Glutamatergic neuron (in vitro differentiated cells): ENCODE measurements at places on chromosomes 2 and 18.

DNA sequence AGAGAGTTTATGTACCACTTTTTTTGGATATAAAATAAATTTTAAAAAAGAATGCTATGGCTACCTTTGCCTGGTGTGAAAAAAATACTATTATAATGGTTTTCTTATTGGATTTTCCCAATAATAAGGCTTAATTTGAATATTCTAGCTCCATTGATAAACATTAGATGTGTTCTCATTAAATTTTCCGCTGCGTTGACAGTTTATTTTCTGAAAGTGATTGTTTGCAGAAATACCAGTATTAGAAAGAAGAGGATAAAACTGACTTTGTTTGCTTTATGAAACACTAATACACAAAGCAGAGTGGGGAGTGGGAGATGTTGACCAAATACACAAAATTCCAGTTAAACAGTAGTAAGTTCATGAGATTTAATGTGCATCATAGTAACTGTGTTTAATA lies 433.3 kb upstream of the TMEFF2 start:
- no peak for DNase-seq

DNA sequence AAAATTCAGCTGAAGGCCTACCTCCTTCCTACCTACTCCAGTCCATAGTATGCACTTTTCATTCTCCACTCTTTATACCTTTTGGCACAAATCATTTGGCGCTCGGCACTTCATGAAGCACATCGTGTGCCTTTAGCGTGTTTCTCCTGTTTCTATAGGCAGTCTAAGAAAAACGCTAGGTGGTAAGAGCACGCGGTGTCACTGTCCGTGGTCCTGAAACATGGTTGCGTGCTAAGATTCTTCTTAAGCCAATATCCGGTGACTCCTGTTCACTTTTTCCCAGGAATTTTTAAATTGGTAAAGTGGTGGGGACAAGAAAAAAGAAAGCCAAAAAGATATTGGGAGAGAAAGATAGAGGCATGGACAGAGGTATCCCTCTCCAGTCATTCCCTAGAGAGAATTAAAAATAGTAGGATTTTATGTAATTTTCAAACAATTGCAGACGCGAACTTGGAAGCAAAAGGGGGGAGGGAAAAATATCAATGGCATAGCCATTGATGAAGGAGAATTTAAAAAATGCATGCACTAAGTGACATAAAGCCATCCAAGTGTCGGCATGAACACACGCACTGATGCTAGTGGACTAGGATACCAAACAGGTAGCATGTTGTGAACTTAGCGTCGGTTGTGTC lies 1.4 kb upstream of the CTNNA2 start:
- no peak for DNase-seq

DNA sequence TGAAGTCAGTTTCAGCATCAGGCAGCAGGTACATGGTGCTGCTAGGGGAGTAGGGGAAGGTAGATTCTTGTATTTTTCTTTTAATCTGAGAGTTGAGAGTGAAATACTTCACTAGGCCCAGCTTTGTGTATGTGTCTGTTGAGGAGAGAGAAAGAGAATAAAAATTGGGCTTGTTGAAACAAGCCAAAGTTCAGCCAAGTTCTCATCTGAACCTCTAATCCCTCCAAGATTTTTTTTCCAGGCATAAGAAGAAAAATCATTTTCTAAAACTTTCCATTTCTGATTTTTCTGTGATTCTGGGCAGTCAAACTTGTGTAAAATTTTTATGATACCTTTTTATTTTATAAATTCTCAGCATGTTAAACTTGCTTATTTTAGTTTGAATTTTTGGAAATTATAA lies 55.6 kb downstream of the PTPRM start:
- DNase-seq: no peak

GRCh38 chr2:226037526-226037925 lies 638.0 kb downstream of the NYAP2 start:
- no peak for DNase-seq

GRCh38 chr2:191274413-191274815 lies 29.2 kb downstream of the MYO1B start:
- no peak for DNase-seq

DNA sequence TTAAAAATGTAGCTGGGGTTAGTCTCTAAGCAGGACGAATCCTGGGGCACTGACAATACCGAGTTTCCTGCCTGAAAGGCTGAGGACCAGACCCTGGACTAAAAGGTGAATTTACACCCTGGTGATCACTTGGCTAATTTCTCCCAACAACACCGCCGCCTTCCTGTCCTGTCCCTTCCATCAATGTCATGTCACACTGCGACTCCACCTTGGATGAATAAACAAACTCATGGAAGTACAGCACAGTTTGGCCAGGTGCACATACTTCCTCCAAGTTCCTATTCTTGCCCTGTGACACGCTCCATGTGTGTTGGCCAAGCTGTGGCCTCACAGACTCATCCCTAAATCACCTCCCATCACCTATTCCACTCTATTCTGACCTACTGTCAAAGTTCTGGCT lies 15.9 kb upstream of the GALM start:
- DNase-seq: no peak

GRCh38 chr2:237427769-237428506 lies 14.0 kb upstream of the COL6A3 start:
- no peak for DNase-seq

- peak; percentile 64 for DNase-seq
Measured at GRCh38 chr2:43224571-43225092, 1.8 kb downstream of the ZFP36L2 start.

DNA sequence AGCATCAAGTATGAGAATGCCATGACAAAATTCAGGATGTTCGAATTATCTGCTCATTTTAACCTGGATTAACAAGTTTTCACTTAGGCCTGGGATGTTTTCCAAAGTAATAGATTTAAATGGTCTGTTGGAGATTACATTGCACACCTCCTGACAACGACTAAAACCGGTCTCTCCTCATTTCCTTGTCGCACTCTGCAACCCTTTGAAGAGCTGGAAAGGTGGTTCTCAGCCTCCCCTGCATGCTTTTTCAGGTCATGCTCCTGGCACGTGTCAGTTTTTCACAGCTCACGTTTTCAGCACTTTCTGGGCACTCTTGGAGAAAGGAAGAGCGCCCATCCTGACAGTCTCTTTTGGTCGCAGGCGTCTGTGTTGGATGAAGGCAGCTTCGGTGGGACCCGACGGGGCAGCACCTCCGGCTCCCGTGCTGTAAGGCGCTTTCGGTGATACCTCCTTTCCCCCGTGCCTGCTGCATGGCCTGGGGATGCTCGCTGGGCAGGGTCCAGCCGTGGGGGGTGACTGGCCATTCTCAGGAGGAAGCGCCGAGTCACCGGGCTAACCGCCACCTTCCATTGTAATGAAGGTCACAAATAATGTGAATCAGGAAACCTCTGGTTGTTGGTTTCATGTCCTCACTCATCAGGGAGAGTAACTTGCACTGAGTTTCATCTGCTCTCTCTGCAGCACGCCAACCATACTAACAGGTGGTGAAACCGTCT lies 63.5 kb upstream of the RBM44 start:
- DNase-seq: no peak

GRCh38 chr2:197760293-197760657 lies 24.8 kb downstream of the BOLL start:
- DNase-seq: no peak

GRCh38 chr2:37317746-37318145 lies 6.9 kb downstream of the PRKD3 start:
- no peak for DNase-seq

DNA sequence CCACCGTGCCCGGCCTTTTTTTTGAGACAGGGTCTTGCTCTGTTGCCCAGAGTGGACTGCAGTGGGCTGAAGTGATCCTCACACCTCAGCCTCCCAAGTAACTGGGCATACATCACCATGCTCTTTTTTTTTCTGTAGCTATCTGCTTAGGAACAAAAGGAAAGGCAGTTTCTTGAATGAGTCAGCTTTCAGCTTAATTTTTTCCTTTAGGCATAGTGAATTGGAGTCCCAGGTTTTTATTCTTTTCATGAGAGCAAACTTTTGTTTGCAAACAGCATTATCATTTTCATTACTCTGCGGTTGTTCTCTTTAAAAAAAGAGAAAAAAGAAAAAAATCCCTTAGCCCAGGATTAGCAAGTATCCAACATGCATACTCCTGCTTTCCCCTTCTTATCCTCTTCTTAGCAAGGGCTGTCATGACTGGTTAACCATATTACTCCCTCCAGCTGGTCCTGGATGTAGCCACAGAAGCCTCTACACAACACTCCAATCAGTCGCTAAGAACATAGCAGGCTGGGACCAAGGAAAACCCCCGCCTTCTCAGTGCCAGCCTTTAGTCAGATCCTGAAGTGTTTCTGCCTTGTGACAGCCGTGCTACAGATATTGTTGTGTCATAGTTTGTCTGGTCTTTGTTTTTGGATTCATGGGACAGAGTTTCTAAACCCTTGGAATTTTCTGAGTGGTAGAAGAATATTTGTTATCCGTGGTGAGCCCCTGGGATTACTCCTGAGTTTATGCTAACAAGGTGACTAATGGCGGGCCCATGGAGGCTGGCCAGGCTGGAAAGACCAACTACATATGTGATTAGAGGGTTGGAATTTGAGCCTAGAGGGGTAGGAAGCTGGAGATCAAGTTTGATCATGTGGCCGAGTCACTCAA lies 23.3 kb upstream of the ST3GAL5 start:
- DNase-seq: no peak

GRCh38 chr2:196985511-196986183 lies 59.1 kb upstream of the PGAP1 start:
- DNase-seq: no peak

- DNase-seq: peak; percentile 52
Measured at GRCh38 chr2:192162392-192163042, 32.2 kb downstream of the TMEFF2 start.

DNA sequence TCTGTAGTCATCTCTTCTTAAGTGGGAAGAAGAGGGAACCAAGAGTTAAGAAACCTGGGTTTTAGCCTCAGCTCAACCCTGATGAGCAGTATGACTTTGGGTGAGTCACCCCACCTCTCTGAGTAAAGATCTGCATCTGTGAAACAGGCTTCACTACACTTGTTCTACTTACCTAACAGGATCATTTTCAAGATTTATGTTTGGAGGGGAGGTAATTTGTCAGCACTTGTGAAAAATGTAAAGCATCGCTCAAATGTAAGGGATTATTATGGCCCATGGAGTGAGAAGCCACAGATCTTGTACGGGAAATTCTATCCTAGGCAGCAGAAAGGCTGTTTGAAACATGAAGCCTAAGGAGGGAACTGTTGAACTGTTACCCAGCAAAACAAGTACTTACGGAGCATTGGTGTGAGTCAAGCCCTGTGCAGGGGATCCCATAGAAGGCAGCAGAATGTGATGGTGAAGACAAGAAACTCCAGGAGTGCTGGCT lies 160.6 kb downstream of the PRKCE start:
- DNase-seq: no peak

- no peak for DNase-seq
Measured at GRCh38 chr2:63772061-63772460, 69.6 kb upstream of the UGP2 start.

GRCh38 chr2:174574657-174575056 lies 22.9 kb downstream of the WIPF1 start:
- DNase-seq: no peak

GRCh38 chr18:13836559-13836958 lies 12.6 kb downstream of the MC5R start:
- no peak for DNase-seq

- DNase-seq: no peak
Measured at GRCh38 chr2:242058116-242058680, 188.7 kb downstream of the RTP5 start.

- DNase-seq: no peak
Measured at GRCh38 chr2:236745420-236746210, 176.0 kb downstream of the ACKR3 start.

DNA sequence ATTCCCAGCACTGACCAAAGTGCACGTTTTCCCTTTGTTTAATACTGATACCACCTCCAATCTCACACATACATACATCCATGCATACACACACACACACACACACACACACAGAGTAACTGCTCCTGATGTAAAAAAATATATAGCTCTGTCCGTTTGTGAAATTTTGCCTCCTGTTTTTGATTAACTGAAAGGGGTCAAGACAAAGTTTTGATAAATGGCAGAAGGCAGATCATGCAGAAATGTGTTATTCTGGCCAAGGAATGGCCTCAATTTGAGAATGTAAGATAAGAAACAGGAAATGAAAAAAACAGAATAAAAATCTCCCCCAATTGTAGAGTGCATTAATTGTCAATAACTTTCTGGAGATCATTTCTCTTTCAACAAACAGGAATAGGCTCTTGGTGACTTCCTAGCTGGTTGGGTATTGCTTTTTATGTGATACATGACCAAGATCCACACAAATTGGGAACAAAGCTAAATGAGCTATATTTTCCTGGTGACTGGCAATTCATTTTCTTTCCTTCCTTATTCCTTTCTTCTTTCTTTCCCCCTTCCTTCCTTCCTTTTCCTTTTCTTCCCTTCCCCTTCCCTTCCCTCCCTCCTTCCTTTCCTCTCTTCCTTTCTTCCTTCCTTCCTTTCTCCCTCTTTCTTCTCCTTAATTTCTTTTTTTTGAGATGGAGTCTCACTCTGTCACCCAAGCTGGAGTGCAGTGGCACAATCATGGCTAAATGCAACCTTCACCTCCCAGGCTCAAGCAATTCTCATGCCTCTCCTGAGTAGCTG lies 88.9 kb upstream of the PMAIP1 start:
- DNase-seq: no peak

DNA sequence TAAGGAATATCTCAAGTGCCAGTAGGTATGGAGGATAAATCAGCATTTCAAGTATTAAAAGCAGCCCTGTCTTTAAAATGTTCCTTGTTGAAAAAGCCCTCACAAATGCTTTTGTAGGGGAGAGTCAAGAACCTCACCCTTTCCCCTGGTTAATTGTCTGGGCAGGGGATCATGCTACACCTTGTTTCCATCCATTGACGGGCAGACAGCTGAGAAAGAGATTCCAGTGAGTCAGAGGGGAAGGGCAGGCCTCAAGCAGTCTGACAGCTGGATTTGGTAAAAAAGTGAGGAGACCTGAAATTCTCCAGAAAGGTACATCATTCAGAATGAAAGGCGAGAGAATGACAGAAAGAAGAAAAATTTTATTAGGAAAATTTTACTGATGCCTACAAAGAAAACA lies 203.2 kb upstream of the CYP26B1 start:
- no peak for DNase-seq

DNA sequence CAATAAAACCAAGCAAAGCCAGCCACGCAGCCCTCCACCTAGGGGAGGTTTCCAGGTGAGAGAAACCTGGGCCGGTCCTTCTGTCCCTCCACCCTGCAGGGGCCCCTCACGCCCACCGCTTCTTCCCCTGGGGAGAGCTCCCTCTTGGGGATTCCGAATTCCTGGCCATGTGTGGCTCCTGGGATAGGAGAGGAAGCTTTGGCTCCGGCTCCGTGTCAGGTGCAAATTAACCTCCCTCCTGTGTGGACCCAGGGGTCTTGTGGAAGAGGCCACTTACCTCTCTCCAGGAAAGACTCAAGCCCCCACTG lies 4.2 kb downstream of the RTP5 start:
- no peak for DNase-seq
